ENCODE measurements at places on chromosomes 12 and 14. TPM values are rescaled to one million over a fixed set of nuclear protein-coding genes. Genes with fewer than 3 reads are reported as not detected.

Gene SLC2A13
- 8.4 TPM for total RNA-seq

Gene WNT1
- not detected for total RNA-seq

Gene ZC2HC1C
- under 0.01 TPM for total RNA-seq

Gene RNF10
- total RNA-seq = 118 TPM

Gene SERPINA12
- total RNA-seq = not detected

Gene CCND2
- total RNA-seq = 152 TPM

Data from skeletal muscle tissue (tissue), 5 donors.